Tibial artery (tissue), 4 donors: ENCODE measurements at places on chromosomes 2 and 18.

DNA sequence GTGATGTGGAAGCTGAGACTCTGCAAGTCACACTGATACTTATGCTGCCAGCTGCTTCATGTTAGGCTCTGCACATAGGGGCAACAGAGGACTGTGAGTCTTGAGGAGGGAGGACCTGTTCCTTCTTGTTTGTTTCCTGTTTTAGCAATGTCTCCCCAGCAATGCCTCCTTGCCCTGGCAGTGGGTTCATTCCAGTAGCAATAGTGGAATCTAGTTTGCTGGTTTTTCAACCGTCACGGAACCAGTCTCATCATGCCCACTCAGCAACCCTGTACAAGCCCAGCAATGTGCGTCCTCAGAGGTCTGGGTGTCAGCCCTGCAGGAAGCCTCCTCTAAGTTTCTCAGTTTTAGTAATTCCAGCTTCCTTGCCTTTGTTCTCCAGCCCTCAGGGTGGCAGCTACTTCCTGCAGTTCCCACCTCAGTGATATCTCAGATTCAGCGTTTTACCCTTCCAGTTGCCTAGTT lies 20.5 kb upstream of the ITGB6 start:
- DNase-seq = no peak

DNA sequence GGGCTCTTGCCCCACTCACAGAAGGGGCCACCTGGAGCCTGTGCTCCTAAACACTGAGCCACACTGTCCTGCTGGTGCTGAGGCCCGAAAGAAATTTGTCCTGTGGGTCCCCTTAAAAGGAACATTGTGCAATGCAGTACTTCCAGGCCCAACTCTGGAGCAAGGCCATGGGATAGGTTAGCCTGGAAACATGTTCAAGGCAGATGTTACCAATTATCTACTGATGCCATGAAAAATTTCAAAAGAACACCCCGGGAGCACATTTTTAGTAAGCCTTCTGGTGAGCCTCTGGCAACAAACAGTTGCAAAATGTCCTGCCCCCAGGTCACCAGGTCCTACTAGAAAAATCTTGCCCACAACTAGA lies 12.3 kb upstream of the PTMA start:
- peak; percentile 77 for DNase-seq

- DNase-seq = no peak
Measured at GRCh38 chr2:28547906-28548600, 52.2 kb downstream of the PLB1 start.

DNA sequence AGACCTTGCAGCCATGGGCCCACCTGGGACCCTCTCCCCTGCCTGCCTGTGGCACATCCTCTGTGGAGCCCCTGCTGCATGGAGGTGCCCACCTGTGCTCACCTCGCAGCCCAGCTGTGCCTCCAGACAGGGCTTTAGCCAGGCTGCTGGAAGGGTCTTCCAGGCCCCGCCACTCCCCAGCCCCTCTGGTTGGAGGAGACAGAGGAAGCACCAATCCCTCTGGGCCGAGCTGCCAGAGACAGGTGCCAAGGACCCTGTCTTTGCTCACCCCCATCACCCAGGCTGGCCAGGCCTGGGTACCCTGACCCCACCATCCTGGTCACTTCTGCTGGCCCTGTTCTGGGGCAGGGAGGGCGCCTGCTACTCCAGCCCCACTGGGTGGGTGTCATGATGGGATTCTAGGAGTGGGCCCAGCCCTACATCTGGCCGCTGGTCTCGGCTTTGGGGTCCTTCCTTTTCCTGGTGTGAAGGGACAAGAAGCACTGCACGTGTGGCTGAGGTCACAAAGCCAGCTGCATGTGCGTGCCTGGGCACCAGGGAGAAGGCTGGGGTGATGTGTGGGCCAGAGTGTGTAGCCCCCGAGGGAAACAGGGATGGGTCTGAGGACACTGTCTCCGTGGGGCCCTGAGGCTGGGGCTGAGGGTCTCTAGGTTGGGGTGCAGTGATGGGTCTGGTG lies 9.3 kb upstream of the NEU4 start:
- DNase-seq = no peak

- DNase-seq = no peak
Measured at GRCh38 chr2:48278590-48278989, 251.4 kb upstream of the STON1 start.

DNA sequence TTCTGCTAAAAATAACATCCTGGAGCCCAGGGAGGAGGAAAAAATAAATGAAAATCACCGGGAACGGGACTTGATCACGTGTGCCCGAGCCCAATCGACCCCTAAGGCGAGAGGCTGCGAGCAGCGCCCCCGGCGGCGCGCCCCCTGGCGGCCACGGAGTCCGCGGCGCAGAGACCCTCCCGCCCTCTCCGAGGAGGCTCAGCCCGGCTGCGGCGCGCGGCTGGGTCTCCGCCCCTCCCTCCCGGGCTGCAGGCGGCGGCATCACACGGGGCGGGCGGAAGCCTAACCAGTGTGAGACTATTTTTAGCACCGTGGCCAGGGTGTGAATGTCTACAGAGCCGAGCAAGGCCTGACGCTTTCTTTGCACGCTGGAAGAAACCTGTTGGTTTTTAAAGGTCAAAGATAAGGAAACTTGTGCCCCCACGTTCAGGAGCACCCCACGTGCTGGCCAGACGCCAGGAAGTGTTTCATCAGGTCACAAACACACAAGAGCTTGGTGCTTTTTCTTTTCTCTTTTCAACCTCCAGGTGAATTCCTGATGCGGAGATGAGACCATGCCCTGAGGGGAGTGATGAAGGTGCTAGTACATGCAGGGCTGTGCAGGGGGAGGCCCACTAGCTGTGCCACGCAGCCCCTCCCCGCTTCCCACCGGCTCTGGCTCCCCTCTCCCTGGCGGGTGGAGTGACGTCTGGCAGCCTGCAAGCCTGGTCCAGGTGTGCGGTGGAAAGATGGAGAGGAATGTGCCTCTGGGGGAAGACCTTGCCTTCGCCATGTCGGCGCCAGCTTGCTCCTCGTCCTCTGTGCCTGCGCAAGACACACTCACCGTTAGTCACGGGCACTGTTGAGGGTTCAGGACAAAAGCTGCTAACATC lies 35.3 kb upstream of the DNMT3A start:
- peak; percentile 75 for DNase-seq

- DNase-seq = no peak
Measured at GRCh38 chr2:150983314-150983897, 278.3 kb downstream of the RBM43 start.

- no peak for DNase-seq
Measured at GRCh38 chr2:205561441-205561840, 120.9 kb upstream of the NRP2 start.

DNA sequence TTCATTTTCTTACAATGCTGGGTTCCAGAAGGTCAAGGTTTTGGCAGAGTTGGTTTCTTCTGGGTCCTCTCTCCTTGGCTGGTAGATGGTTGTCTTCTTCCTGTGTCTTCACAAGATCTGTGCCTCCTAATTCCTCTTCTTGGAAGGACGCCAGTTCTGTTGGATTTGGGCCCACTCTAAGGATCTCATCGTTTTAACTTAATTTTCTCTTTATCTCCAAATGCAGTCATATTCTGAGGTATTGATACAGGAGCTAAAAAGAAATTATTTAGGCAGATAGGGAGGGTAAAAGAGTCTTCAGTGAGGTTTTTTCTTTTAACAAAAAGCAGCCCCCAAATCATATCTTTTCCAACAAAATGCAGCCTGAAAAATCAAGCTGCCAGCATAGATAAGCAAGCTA lies 998.4 kb downstream of the SOCS6 start:
- no peak for DNase-seq

DNA sequence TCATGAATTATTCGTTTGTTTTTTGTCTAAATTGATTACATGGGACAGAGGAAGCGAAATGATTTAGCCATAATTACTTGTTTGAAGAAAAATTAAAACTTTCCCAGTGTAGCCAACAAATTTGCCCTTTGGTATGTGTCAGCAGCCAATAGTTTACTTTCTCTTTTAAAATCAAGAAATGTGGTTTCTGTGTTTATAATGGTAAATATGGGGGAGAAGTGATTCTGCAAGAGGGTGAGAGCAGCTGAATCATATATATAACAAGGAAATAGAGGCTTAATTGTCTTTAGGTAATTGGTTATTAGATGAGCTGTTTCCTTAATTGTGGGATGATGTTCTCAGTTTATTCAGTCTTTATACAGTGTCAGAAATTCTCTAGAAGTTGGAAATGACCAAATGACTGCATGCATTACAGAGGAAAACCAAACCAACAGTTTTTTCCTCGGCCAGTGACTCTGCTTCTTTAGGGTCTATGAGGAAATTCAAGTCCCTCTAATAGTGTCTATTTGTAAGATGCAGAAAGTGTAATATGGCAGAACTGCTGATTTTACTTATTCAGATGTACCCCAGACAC lies 132.9 kb downstream of the AGPS start:
- no peak for DNase-seq

GRCh38 chr18:46542545-46542944 lies 114.5 kb downstream of the LOXHD1 start:
- DNase-seq = no peak

GRCh38 chr2:40279001-40279400 lies 172.9 kb downstream of the SLC8A1 start:
- DNase-seq = no peak

DNA sequence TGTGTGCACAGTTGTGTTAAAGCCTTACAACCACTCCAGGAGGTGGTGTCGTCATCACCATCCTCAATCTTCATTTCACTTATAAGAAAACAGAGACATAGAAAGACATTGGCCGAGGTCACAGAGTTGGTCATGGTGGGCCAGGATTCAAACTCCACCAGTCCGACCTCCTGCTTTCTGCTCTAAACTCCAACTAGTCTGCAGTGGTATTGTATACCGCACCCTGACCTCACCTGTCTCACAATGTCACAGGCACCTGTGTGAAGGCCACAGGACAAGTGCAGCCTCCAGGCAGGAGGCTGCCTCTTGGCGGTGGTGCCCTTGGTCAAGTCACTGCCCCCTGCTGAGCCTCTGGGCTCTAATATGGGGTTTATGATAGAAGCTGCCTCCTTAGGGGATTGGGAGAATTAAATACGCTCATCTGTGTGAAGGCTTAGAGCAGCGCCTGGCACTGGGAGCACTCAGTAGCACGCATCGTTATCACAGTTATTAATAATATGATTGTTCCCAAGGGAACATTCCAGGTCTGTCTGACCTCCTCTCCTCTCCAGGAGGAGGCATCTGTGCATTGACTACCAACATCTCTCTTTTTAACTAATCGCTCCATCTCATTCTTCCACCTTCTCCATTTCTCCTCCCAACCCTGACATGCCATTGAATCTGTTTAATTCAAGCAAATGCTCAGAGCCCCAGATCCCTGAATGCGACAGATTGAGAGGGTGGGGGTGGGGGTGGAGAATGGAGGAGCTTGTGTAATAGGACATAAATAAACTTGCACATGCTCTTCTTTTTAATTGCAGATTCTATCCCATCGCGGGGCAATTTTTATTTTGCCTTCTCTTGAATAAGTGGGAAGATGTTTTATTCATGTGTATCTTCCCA lies 112.7 kb downstream of the MCFD2 start:
- DNase-seq = no peak

GRCh38 chr2:221124532-221125240 lies 447.4 kb downstream of the EPHA4 start:
- no peak for DNase-seq

- DNase-seq = no peak
Measured at GRCh38 chr2:192044496-192044895, 150.2 kb downstream of the TMEFF2 start.

- no peak for DNase-seq
Measured at GRCh38 chr2:201980946-201981345, 52.7 kb upstream of the FZD7 start.

DNA sequence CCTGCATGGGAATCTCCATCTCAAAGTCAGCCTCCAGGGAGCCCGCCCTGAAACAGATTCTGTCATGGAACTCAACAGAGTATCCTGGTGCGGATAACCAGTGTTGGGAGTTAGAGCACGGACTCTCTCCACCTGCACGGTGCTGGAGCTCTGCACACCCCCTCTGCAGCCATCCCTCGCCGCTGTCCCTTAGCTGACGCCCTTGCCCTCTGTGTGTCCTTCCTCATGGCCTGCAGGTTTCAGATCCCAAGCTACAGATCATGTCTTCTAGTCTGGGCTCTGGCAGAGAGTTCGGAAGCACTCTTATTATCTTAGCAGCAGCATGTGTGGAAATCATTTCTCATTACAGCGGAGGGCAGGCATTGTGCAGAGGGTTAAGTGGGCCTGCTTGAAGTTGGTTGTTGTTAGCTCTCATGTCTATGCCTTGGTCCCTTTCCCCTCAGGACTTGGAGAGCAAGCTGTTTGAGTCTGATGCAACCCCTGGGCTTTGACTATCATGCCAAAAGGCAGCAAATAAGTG lies 26.0 kb downstream of the TMEM127 start:
- no peak for DNase-seq

GRCh38 chr2:85748985-85749875 lies 4.6 kb upstream of the ATOH8 start:
- peak; percentile 68 for DNase-seq

GRCh38 chr2:206392118-206392517 lies 51.2 kb upstream of the ADAM23 start:
- DNase-seq = no peak

GRCh38 chr2:140173790-140174189 lies 1393.6 kb upstream of the NXPH2 start:
- no peak for DNase-seq

GRCh38 chr2:101698844-101699754 lies 1.6 kb downstream of the MAP4K4 start:
- no peak for DNase-seq

GRCh38 chr2:69090820-69091219 lies 77.8 kb downstream of the ANTXR1 start:
- no peak for DNase-seq

- DNase-seq = no peak
Measured at GRCh38 chr18:31603315-31603714, 11.6 kb downstream of the TTR start.

- DNase-seq = no peak
Measured at GRCh38 chr2:108908713-108909070, 80.3 kb downstream of the EDAR start.

- no peak for DNase-seq
Measured at GRCh38 chr2:19933351-19933981, 31.7 kb upstream of the TTC32 start.

- no peak for DNase-seq
Measured at GRCh38 chr2:46009315-46009714, 287.9 kb upstream of the EPAS1 start.

DNA sequence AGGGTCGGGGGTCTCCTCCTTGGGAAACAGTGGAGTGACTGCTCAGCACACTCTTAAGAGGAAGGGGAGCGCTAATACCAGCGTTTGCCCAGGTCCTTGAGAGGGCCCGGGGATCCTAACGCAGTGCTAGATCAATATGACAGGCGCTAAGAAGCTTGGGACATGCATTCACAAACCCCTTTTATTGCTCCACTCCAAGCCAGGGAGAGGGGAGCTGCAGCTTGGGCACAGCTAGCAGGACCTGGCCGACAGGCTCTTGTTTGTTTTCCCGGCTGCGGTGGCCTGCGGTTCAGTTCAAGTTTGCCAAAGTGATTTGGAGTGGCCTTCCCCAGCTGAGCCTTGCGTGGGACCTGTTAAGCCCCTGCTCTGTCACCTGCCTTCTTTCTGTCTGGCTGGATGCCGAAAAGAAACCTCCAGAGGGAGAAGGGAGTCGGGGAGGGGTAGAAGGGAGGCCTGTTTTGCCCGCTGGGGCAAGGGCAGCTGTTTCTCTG lies 152.1 kb downstream of the GLI2 start:
- DNase-seq = no peak

GRCh38 chr18:58698701-58699193 lies 27.5 kb downstream of the MALT1 start:
- DNase-seq = no peak

- no peak for DNase-seq
Measured at GRCh38 chr18:24342347-24342746, 55.3 kb downstream of the OSBPL1A start.

- no peak for DNase-seq
Measured at GRCh38 chr2:226526716-226527115, 272.9 kb downstream of the IRS1 start.

GRCh38 chr2:96112501-96113366 lies 3.6 kb downstream of the ADRA2B start:
- no peak for DNase-seq

- peak; percentile 85 for DNase-seq
Measured at GRCh38 chr2:85705680-85706039, 11.5 kb downstream of the GNLY start.
